Activated CD4-positive, alpha-beta T cell treated with anti-CD3 and anti-CD28 coated beads, Interleukin-2, amount 50 U/mL, for 16 hours (primary cell): ENCODE measurements at places on chromosomes 5 and 9.
A peak's percentile ranks its signal among the peaks of the same experiment; 100 is the strongest.

GRCh38 chr9:3900673-3901318, 375.0 kb upstream of the RFX3 start:
- DNase-seq = no peak

DNA sequence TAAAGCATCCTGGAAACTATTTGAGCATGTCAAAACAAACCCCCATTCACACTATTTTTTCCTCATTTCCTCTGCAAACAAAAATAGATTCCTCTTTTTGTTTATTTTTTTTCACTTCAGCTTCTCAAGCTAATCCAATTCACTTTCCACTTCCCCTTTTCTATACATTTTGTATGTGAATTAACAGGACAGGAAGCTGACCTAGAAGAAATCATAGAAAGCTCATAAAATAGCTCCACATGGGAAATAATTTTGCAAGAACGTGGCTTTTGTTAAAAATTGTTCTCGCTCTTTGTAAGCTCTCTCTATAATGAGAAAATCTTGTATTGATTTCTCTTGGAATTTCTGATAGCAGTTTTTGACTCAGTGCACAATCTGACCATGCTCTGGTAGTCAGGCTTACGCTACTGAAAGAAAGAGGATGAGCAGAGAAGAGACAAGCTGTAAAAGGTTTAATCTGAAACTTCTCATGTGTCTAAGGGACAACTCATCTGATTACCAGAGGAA, 215.8 kb downstream of the ADAMTS12 start:
- no peak for DNase-seq

DNA sequence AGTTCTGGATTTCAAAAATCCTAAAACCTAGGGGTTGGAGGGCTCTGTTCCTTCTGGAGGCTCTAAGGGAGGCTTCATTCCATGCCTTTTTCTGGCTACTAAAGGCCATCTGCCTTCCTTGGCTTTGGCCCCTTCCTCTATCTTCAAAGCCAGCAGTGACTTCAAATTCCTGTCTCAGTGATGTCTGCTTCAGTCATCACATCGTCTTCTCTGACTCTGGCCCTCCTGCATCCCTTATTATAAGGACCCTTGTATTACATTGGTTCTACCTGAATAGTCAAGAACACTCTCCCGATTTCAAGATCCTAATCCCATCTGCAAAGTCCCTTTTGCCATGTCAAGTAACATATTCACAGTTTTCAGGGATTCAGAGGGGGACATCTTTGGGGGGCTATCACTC, 60.3 kb downstream of the GNA14 start:
- no peak for DNase-seq

DNA sequence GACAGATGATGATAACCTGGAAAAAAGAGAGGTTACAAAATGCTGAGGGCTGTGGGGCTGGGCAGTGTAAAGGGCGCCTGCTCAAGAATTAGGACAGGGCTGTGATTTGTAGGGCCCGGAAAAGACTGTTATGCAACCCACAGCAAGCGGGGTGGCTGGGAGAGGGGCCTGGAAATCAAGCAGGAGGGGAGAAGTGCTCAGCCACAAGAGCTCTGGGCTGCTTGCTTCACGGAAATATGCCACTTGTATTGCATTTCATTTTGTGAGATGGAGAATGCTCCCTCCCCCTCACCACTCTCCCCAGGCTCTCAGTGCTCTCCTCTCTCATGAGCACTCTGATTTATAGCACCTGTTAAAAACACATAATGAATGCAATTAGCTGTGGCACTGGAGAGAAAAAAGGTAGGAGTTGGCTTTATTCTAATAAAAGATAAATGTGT, 8.4 kb upstream of the HAND1 start:
- no peak for DNase-seq

DNA sequence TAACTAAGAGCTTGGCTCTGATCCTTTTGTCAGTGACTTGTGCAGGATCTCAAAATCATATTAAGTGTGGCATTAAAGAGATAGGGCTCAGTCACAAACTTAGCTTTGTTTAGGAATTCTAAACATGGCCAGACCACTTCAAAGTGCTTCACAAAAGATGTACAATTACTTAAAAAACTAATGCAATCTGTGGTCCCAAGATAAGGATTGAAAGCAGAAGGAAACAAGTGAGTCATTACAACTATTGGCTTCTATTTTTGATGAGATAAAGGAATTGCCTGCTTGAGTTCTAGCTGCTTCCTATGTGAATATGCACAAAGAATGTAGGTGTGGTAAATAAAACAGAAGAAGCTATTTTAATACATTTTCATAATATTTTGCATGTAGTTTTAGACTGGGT, 44.9 kb upstream of the SLC12A2 start:
- DNase-seq = no peak

DNA sequence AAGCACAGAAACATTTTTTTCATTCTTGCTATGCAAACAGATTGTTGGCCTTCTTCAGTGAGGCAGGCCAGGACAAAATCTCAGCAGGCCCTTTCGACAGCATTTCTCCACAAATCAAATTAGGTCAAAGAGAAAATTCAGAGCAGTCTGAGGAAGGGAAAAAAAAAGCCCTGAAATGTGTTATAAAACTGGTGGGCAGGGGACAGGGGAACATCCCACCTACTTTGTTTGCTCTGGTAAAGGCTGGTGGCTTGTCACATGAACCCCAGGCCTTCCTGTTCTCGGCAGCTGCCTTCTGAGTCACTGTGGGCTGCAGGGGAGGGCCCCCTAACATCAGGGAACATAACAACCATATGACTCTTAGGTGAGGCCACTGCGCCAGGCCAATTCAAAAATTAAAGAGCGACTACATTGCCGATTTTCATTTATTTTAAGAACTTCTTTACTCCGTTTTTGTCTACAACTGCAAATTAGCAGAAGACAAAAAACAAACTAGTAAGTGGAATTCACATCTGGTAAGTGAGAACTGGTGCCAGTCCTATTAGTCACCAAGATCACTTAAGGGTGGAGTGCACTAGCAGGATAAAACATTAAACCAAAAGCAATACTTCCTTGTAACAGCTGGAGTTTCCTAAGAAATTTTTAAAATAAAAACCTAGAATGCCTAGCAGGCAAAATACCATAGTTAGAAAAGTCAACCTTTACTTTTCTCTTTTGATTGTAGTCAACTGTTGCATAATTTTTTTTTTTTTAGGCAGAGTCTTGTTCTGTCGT, 46.2 kb upstream of the DENND4C start:
- peak; percentile 93 for DNase-seq

- no peak for DNase-seq
Observed at GRCh38 chr9:110180511-110181434, 27.2 kb downstream of the C9orf152 start.

GRCh38 chr5:154482528-154483449, 4.8 kb upstream of the HAND1 start:
- DNase-seq = no peak

- no peak for DNase-seq
Observed at GRCh38 chr9:137301081-137301947, 757 bp downstream of the NRARP start.

DNA sequence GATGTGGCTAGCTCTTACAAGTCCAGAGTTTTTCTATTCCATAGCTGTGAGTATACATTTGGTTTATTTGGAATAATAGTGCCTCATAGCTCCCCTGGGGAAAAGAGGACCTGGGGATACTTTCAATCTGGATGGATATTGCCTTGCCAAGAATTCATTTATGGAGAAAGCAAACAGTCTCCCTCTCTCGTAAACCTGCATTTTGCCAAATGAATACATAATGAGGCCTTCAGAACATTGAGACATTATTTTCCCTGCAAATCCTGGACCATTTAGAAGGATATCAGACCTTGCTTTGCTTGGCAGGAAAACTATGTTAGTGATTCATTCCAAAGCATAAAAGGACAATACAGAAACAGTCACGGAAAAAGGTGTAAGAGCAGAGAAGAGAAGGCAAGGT, 569.6 kb upstream of the BRINP1 start:
- no peak for DNase-seq
